ENCODE measurements at places on chromosomes 2 and 18.

GRCh38 chr2:200042944-200043343 is 87.6 kb downstream of the MAIP1 start:
- DNase-seq, result no peak

- DNase-seq, result no peak
Observed at GRCh38 chr2:59754011-59754735, 799.3 kb downstream of the BCL11A start.

- DNase-seq, result no peak
Observed at GRCh38 chr18:74946646-74947375, 262.1 kb downstream of the PTGR3 start.

DNA sequence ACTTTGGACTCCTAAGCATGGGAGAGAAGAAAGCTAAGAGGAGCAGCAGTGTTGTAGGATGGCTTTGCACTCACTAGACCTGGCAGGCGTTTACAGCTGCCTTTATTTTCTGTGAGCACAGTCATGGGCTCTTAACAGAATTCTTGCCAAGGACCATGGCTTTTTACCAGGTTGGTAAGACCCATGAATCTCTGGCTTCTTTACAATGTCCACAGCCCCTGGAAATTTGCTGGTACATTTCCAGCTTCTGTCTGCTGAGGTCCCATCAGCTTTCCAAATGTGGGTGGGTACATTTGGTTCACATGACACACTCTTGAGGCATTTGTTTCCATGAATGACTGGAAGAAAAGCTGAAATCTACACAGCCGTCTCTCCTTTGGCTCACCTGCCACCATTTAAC is 162.7 kb downstream of the PPP1R1C start:
- no peak for DNase-seq

DNA sequence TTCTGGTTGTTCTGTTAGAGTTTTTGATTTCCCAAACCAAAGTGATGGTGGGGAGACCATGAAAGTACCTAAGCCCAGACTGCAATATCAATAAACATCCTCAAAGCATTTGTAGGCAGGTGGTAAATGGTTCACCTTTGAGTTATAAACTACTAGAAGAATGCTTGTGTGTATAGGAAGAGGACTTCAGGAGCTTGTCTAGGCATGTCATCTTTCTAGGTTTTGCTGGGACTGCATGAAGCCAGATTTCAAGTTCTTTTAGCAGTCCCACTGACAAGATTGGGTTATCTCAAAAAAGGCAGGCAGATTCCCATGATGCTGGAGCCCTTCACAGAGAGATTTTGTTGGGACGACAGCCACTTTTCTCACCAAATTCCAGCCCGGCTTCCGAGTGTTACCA is 135.3 kb downstream of the KCNE4 start:
- no peak for DNase-seq

- no peak for DNase-seq
Observed at GRCh38 chr2:67243919-67244318, 153.2 kb upstream of the ETAA1 start.

DNA sequence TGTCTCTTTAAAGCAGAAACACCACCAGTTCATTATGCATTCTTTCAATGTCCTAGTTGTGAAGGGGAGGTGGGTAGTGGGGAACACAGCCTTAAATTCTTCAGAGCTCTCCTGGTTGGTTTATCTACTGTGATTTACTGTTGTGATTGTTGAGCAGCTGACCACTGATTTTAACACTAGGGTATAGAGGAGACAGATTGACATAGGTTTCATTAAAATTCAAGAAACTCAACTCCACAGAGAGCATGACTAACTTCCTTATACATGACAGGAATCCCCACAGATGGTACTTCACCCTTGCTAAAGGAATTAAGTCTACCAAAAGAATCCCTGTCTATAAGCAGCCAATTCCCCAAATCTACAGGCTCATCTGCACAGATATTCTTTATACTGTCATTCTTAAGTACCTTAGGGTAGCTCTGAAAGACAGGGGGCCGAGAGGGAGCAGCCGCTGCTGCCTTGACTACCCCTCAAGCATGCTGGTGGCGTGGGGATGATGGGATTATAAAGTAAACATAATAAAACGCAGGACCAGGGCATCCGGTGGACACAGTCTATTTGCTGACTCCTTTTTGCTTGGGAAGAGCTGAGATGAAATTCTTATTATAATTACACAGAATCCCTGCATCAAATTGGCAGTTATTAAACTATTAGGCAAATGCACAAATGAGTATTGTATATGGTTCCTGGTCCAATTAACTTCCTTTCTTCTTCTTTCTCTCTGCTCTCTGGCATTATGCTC is 1377.6 kb upstream of the PIK3C3 start:
- DNase-seq, result no peak

GRCh38 chr2:217928324-217929181 is 74.2 kb downstream of the TNS1 start:
- no peak for DNase-seq

DNA sequence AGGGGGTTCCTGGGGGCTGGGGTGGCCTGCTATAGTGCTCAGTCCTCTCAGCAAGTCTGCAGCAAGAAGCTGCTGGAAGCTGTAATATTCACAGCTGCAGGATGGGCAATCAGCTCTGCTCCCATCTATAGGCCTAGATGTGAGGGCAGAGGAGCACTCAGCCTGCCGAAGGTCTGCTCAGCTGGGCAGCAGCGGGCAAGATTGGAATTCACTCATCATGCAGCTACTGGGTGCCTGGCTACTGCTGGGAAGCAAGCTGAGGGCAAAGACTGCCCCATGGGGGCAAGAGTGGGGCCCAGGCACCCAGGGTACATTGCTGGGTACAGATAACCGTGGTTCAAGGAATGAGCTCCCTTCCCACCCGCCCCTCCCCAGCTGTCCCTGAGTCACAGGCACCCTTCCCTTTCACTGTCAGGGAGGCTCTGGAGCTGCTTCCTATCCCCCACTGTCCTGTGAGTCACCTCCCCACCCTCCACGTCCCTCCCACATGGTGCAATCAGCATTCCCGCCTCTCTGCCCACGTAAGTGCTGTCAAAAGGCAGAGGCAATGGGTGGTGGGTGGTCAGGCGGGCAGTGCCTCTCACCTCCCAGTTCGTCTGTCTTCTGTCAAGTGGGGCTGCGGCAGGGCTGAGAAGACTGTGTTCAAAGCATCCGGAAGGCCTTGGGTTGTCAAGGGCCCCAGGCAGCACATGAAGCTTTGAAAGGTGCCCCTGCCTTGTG is 169.2 kb downstream of the TRIM43 start:
- no peak for DNase-seq

DNA sequence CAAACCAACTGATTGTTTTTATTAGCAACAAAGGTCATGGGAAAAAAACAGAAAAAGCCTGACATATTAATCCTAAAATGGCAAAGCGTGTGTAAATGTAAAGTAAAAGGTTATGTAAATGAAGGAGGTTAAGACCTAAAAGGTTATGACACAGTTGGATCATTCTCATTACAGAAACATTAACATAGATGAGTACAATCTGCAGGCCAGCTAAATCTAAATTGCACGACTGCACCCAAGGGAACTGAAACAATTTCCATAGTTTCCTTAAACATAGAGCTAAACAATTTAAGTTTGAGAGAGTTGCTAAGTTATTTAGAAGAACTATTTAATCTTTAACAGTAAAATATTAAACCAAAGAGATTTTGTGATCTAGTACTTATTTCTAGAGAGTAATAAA is 151.6 kb upstream of the UBE2E3 start:
- DNase-seq, result no peak

DNA sequence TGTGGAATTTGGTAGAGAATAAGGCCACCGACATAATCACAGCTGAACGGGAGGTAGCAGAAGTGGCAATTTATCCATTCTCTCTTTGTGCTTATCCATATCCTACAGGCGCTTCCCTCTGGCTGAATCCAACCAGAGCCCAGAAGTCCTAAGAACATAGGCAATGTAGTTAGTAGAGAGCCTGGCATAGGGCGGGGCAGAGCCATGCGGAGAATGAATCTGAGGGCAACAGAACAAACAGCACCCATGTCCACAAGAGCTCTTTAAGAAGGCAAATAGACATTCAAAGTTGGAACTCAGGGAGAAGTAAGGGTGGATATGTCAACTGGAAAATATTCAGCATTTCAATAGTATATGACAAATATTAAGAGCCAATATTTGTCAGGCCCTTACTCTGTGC is 305.9 kb upstream of the VWC2L start:
- no peak for DNase-seq

- no peak for DNase-seq
Observed at GRCh38 chr2:114545052-114545451, 102.6 kb downstream of the DPP10 start.

GRCh38 chr2:129707800-129708199 is 271.7 kb upstream of the RAB6C start:
- no peak for DNase-seq

GRCh38 chr2:105674401-105674800 is 70.3 kb upstream of the NCK2 start:
- DNase-seq, result no peak

DNA sequence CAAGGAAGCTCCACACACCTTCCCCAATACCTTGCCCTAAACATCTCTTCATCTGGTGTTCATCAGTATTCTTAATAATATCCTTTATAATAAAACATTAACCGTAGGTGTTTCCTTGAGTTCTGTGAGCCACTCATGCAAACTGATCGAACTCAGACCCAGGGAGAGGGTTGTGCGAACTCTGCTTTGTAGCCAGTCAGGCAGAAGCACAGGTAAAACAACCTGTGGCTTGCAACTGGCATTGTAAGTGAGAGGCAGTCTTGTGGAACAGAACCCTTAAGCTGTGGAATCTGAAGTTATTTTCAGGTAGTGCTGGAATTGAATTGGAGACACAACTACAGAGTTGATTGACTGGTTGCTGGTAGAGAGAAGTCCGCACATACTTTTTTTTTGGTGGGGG is 4.7 kb downstream of the BUB1 start:
- no peak for DNase-seq

DNA sequence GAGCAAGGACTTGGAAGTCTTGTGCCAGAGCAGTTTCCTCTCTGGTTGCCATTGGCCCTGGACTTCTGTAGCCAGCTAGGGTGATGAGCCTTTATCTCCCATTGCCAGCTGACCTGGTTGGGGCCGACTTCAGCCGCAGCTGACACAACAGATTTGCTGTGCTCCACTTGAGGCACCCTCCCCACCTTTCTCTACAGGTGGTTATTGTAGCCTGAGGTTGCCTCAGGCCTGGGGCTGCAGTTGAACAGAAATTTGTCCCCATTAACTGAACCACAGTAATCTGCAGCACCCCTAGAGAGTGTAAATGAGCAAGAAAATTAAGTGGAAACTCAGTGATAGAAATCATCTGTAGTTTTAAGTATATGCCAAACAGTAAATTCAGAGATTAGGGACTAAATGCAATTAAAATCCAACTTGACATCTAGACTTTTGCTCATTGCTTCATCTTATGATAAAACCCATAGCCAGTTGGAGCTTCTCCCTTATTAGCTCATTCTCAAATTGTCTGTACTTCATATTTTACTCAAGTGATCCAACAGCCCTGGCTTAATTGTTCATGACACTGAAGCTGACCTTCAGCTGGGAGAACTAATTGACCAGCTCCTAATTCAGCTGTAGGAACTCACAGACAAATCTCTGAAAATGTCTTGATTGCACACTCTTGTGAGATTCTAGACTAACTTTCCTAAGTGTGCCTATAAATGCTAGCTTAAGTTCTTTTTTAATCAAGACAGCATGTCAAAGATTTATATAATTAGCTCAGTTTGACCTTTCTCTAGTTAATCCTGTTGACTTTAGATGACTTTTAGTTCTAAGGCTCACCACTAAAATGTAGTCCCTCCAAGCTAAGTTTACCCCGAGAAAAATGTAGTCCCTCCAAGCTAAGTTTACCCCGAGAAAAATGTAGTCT is 48.9 kb downstream of the COPS8 start:
- DNase-seq, result no peak

GRCh38 chr2:46179037-46179621 is 118.1 kb upstream of the EPAS1 start:
- DNase-seq, result peak; percentile 53

- no peak for DNase-seq
Observed at GRCh38 chr2:126672980-126673605, 17.1 kb downstream of the GYPC start.

GRCh38 chr2:163132850-163133249 is 294.3 kb upstream of the KCNH7 start:
- DNase-seq, result no peak

- no peak for DNase-seq
Observed at GRCh38 chr2:52474091-52474490, 1293.5 kb upstream of the CHAC2 start.

DNA sequence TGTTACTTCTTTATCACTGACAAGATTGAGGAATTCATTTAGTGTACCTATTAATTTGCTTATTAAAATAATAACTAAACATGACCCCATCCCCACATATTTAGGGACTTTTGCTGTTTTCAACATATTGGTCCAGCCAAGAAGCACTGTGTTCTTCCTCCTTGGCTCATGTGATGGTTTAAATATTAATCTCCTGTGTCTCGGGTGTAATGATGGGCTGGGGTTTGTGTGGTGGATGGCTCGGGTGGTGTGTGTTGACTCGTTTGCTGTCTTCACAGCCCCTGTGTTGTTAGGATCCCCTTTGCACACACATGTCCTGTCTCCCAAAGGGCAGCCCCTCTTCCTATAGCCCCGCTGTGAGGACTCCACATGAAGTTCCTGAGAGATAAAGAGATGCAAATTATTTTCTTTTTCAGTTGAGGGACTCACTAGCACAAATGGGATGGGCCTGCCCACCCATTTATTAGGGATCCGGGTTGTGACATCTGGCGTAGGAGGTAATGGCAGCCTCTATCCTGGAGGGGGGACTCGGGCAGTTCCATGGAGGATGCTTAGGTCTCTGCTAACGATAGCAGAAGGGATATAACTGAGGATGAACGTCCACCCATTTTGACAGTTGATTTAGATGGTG is 53.4 kb downstream of the FHOD3 start:
- no peak for DNase-seq

- DNase-seq, result peak; percentile 64
Observed at GRCh38 chr2:9473985-9474360, 378 bp upstream of the IAH1 start.

GRCh38 chr2:176579608-176580007 is 310.4 kb downstream of the MTX2 start:
- DNase-seq, result no peak

DNA sequence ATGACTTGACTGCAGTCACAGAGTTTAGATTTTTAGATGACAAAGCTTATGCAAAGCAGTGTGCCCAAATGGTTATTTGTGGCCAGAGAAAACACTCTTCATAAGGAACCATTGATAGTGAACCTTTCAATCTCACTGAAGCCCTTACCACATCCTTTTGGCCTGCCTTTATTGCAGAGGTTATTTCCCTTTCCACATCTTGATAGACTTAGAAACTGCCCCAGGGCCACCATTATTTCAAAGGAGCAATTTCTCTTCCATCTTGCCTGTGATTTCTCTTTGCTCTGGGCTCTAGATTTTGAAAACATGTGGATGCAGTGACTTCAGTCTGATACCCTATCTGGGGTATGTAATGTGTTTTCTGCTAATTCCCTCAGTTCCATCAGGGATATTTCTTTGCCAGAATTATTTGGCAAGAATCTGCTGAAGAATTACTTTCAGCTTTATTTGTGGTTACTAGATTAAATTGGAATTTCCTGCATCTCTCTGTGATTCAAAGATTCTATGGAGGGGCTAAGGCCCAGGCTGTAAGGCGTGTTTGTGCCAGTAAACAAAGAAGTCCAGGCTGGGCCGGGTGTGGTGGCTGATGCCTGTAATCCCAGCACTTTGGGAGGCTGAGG is 51.0 kb downstream of the MOGAT1 start:
- DNase-seq, result no peak

- DNase-seq, result no peak
Observed at GRCh38 chr2:121992700-121993099, 237.2 kb downstream of the TSN start.

GRCh38 chr18:79496237-79496977 is 100.7 kb downstream of the NFATC1 start:
- DNase-seq, result no peak
